ENCODE measurements at places on chromosomes 4 and X. TPM values are rescaled to one million over a fixed set of nuclear protein-coding genes. Genes with fewer than 3 reads are reported as not detected.
A peak's percentile ranks its signal among the peaks of the same experiment; 100 is the strongest.

GRCh38 chr4:10180603-10180926 lies 64.0 kb upstream of the WDR1 start:
- DNase-seq: no peak
- no peaks in the 10 kb centered on the region for H3K36me3 ChIP-seq
- no peak overlapping the region for H3K27ac ChIP-seq
- H3K4me3 ChIP-seq: no peak overlapping the region

MAGEA9B gene
- not detected for total RNA-seq

- peak; percentile 3 for DNase-seq
- no peak overlapping the region for H3K4me3 ChIP-seq
- peaks cover 4% of the 10 kb centered on the region for H3K27me3 ChIP-seq
- H3K36me3 ChIP-seq: no peaks in the 10 kb centered on the region
- no peak overlapping the region for H3K27ac ChIP-seq
- H3K4me1 ChIP-seq: no peaks in the 10 kb centered on the region
These were observed 5.7 kb downstream of the CBLL2 start for GRCh38 chrX:22278375-22278774.

GYPA gene
- 5.2 TPM for total RNA-seq

TMPRSS11F gene
- not detected for total RNA-seq

GPRASP2 gene
- total RNA-seq: 27.9 TPM

DNA sequence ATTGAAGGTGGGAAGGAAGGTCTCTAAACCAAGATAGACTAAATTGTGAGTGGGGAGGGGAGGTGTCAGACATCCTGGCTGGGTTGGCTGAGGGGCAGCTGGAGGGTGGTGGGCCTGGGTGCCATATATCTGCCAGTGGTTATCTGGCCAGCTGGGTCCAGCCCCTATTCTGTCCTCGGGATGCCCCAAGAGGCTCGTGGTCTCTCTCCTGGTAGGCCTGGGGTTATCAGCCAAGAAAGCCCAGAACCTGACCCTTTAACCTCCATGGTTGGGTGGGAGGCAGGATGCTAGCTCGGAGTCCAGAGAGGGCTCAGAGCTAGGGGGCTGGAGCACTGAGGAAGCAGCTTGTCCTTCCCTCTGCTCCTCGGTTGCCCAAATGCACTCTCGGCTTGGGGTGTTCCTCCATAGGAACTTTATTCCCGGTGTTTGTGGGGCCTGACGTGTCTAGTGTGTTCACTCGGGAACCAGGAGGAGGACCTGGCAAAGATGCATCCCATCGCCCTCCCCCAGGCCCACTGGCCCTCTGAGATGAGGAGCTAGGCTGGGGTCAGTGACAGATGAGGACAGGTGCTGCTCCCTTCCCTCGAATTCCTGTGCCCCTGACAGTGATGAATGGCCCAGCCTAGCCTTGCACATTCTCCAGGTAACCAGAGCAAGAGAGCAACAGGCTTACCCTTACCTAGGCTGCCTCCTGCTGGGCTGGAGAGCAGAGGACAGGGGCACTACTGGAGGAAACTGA lies 5.2 kb upstream of the EFNB1 start:
- H3K27ac ChIP-seq: no peak overlapping the region
- peaks cover 33% of the 10 kb centered on the region for H3K27me3 ChIP-seq
- H3K4me3 ChIP-seq: no peak overlapping the region
- peaks cover 18% of the 10 kb centered on the region for H3K4me1 ChIP-seq
- no peak for DNase-seq

- DNase-seq: no peak
- peaks cover 18% of the 10 kb centered on the region for H3K4me1 ChIP-seq
- peaks cover 57% of the 10 kb centered on the region for H3K27me3 ChIP-seq
- H3K27ac ChIP-seq: no peak overlapping the region
- H3K36me3 ChIP-seq: no peaks in the 10 kb centered on the region
- no peak overlapping the region for H3K4me3 ChIP-seq
These were observed 5.9 kb upstream of the HSD17B10 start for GRCh38 chrX:53440101-53440500.

MID1 gene
- 19.3 TPM for total RNA-seq

DNA sequence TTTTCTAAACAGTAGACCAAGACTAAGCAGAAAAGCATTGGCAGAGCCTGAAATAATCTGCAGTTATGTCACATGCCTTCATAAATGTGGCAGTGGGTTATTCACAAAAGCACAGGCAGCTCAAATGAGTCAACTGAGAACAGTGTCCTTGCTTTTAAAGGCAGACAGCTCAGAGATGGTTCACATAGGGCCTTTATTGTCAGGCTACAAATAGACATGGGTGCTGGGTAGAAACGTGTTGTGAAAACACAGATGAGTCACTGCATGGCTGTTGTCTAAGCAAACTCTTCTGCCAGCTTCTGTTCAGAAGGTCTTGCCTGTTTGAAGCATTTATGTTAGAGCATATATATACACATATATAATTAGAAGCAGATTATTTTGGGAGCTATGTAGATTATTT lies 118.0 kb downstream of the SLC4A4 start:
- no peaks in the 10 kb centered on the region for H3K36me3 ChIP-seq
- DNase-seq: peak; percentile 19
- H3K27me3 ChIP-seq: no peaks in the 10 kb centered on the region
- no peak overlapping the region for H3K27ac ChIP-seq
- no peak overlapping the region for H3K4me3 ChIP-seq
- H3K4me1 ChIP-seq: no peaks in the 10 kb centered on the region

TECRL gene
- 18.4 TPM for total RNA-seq

GRCh38 chr4:48067536-48067935 lies 51.0 kb downstream of the NIPAL1 start:
- DNase-seq: no peak
- no peaks in the 10 kb centered on the region for H3K4me1 ChIP-seq
- no peaks in the 10 kb centered on the region for H3K27me3 ChIP-seq
- no peak overlapping the region for H3K27ac ChIP-seq
- H3K4me3 ChIP-seq: no peak overlapping the region

GRCh38 chr4:28014469-28014868 lies 1153.8 kb downstream of the STIM2 start:
- no peaks in the 10 kb centered on the region for H3K27me3 ChIP-seq
- no peak overlapping the region for H3K27ac ChIP-seq

GRCh38 chrX:3143043-3143799 lies 102.0 kb downstream of the ARSF start:
- no peaks in the 10 kb centered on the region for H3K36me3 ChIP-seq
- no peaks in the 10 kb centered on the region for H3K4me1 ChIP-seq
- H3K27me3 ChIP-seq: peaks cover 10% of the 10 kb centered on the region
- no peak for DNase-seq

DNA sequence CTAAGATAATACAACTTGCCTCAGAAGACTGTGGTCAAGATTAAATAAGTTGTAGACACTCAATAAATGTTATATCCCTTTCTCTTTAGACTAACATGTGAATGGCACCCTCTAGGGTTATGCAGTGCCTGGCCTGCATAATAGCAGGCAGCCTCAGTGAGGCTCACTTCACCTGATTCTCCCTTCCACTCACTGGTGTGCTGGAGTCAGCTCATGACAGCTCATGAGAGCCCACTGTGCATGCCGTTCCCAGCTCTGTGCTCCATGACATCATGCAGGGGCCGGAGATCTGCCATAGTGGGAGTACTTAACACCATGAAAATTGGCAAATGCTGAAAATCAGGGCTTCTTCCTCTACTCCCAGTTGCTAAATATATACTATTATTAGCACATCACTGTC lies 64.5 kb downstream of the TEC start:
- H3K27me3 ChIP-seq: no peaks in the 10 kb centered on the region
- H3K4me1 ChIP-seq: no peaks in the 10 kb centered on the region

DNA sequence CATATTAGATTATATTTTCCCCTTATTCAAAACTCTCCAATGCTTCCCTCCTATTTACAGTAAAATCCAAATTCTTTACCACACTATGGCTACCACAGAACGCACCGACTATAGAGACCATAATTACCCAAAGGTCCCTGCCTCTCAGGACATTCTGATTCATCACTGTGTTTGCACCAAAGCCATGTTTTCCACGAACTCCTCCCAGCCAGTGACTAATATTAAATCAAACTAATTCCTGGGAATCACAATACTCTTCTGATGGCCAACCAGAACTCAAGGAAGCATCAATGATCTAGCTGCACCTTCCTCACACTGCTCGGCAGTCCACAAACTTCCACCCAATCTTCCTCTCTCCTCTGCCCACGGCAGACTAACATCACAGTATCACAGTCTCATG lies 24.2 kb upstream of the EDNRA start:
- no peak for DNase-seq
- no peaks in the 10 kb centered on the region for H3K4me1 ChIP-seq
- no peaks in the 10 kb centered on the region for H3K27me3 ChIP-seq
- no peak overlapping the region for H3K27ac ChIP-seq

GRCh38 chr4:64713256-64713840 lies 304.1 kb upstream of the TECRL start:
- no peak overlapping the region for H3K4me3 ChIP-seq
- no peak overlapping the region for H3K27ac ChIP-seq
- DNase-seq: peak; percentile 16
- no peaks in the 10 kb centered on the region for H3K36me3 ChIP-seq

SPATA18 gene
- total RNA-seq: 2.7 TPM

- no peak overlapping the region for H3K4me3 ChIP-seq
- no peak overlapping the region for H3K27ac ChIP-seq
- no peaks in the 10 kb centered on the region for H3K36me3 ChIP-seq
- H3K4me1 ChIP-seq: no peaks in the 10 kb centered on the region
- DNase-seq: no peak
- H3K27me3 ChIP-seq: no peaks in the 10 kb centered on the region
These were observed 1984.3 kb upstream of the IGFBP7 start for GRCh38 chr4:59094505-59094904.

DNA sequence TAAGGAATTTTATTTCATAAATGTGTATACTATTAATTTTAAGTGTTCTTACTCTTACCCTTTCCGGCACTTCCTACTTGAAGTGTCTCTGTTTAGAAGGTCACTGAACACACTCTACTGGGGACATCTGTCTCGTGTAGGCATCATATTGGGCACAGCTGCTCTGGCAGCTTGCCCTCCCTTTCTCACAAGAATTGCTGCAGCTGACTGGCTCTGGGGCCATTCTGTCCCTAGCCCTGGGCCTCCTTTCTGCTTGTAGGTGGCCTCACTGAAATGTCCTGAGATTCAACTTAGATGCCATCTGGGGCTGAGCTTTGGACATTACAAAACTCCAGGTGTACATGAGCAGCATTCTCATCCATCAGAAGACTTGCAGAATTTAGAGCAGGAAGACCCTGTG lies 49.6 kb downstream of the SMAD1 start:
- no peak overlapping the region for H3K4me3 ChIP-seq
- DNase-seq: peak; percentile 90
- peaks cover 4% of the 10 kb centered on the region for H3K36me3 ChIP-seq
- no peaks in the 10 kb centered on the region for H3K27me3 ChIP-seq
- peak overlapping the region; percentile 88 for H3K27ac ChIP-seq

ZNF711 gene
- 20.7 TPM for total RNA-seq

UGT2B15 gene
- total RNA-seq: not detected

- H3K27ac ChIP-seq: peak overlapping the region; percentile 88
- H3K4me1 ChIP-seq: peaks cover 43% of the 10 kb centered on the region
- peak overlapping the region; percentile 54 for H3K4me3 ChIP-seq
- no peak for DNase-seq
These were observed 13.7 kb downstream of the PPP2R3B start for GRCh38 chrX:372856-373640.

GRCh38 chrX:9832811-9833210 lies 46.6 kb downstream of the SHROOM2 start:
- peaks cover 27% of the 10 kb centered on the region for H3K27me3 ChIP-seq
- H3K36me3 ChIP-seq: no peaks in the 10 kb centered on the region
- peak; percentile 26 for DNase-seq
